Activated T-cell treated with anti-CD3 and anti-CD28 coated beads, Interleukin-2, amount 50 U/mL, for 72 hours (primary cell): ENCODE measurements at places on chromosomes 7 and 10. TPM values are rescaled to one million over a fixed set of nuclear protein-coding genes. Genes with fewer than 3 reads are reported as not detected.

The LIPM gene
- not detected for total RNA-seq

The SPDYE11 gene
- not detected for total RNA-seq

The GIMAP7 gene
- 45.1 TPM for total RNA-seq

The TAS2R4 gene
- 1.4 TPM for total RNA-seq

The PTF1A gene
- not detected for total RNA-seq

The OPN1SW gene
- total RNA-seq: not detected

The CALN1 gene
- not detected for total RNA-seq

The CACNB2 gene
- total RNA-seq: not detected
